Kidney (tissue), 22 donors: ENCODE measurements at places on chromosomes 6 and 20. TPM values are rescaled to one million over a fixed set of nuclear protein-coding genes. Genes with fewer than 3 reads are reported as not detected.

GRCh38 chr6:143431226-143431625, 19.3 kb downstream of the ADAT2 start:
- no peak for DNase-seq

DNA sequence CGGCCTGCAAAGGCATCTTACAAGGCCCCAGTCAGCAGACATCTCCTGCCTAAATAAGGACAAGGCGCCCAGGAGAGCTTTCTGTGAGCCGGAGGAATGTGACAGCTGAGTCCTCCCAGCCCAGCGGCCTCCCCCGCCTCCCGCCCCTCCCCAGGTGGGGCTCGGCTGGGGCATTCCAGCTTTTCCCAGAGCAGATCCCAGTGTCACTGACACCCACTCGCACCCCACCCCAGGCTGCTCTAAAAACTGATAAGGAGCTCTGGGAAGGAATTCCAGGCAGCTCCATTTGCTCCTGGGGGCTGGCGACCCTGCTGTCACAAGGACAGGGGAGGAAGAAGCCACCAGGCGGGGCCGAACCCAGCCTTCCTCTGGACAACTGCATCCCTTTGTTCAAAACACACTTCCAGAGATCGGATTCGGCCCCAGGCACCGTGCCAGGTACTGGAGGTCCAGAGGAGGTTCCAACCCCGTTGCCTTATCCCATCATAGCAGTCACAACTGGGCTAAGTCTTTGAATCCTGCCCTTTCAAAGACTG, 49.7 kb downstream of the JPH2 start:
- DNase-seq: peak; percentile 81

- peak; percentile 7 for DNase-seq
Measured at GRCh38 chr20:48238781-48239180, 453.5 kb upstream of the SULF2 start.

DNA sequence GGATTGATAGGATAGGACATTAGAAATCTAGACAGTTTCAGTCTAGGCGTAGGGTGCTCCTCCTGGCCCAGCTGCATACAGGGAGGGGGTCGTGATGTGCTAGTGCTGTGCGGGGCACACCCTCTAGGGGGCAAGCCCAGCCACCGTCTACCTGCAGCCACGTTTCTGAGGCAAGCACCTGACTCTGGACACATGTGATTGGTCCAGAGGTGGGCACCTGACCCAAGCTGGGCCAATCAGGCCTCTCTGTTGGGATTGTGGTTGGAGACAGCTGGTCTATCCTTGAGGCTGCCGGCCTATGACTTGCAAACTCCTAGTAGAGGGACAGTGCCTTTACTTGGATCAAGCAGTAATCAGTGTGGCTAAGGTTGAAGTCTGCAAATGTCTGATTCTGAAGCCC, 317.1 kb downstream of the BMP7 start:
- DNase-seq: no peak

DNA sequence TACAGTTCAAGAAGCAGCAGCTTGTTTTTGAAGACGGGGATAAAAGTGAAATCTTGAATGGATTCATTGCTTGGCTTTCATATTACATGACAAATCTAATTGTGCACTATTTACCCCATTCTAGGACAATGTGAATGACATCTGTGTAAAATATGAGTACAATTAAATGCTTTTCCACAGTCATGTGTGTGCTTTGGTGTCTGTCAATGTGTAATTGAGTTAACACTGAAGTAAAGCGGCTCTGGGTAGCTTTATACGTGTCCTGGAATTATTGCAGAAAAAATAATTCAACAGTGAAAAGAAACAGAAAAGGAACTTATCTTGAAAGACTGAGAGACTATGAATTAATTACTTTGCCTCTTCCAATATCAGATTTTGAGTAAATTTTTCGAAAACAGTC, 233.5 kb upstream of the HS3ST5 start:
- no peak for DNase-seq

DNA sequence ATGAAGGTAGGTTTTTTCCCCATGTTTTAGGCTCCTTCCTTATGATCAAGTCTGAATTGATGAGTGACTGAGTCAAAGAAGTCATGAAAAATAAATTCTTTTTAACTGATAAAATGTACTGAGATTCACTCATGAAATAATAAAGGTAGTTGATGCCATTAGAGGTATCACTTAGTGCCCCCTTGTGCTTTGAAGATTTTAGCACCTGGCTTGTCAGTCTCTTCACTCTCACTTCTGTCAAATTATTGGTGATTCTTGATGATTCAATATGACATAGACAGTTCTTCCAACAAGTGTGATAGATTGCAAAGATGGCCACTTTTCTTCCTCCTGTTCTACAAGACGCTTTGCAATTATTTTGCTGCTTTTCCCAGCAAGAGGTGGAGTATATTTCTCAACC, 4.2 kb upstream of the DLK2 start:
- no peak for DNase-seq

DNA sequence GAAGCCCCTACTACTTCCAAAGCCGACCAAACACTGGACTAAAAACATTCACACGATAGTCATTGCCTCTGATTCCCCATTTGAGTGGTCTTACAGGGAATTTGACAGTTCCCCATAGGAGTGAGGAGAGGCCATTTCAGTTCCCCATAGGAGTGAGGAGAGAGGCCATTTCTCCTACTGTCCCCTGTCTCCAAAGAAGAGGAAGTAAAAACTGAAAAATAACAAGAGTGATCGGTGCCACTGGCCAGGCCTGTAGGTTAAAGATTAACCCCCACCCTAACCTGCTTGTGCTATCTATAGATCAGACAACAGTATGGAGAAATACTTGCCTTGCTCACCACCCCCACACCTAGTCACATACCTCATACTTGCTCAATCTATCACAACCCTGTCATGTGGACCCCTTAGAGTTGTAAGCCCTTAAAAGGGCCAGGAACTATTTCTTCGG, 204.0 kb upstream of the MOCS1 start:
- no peak for DNase-seq

GRCh38 chr6:21907291-21907690, 313.7 kb downstream of the SOX4 start:
- DNase-seq: no peak

DNA sequence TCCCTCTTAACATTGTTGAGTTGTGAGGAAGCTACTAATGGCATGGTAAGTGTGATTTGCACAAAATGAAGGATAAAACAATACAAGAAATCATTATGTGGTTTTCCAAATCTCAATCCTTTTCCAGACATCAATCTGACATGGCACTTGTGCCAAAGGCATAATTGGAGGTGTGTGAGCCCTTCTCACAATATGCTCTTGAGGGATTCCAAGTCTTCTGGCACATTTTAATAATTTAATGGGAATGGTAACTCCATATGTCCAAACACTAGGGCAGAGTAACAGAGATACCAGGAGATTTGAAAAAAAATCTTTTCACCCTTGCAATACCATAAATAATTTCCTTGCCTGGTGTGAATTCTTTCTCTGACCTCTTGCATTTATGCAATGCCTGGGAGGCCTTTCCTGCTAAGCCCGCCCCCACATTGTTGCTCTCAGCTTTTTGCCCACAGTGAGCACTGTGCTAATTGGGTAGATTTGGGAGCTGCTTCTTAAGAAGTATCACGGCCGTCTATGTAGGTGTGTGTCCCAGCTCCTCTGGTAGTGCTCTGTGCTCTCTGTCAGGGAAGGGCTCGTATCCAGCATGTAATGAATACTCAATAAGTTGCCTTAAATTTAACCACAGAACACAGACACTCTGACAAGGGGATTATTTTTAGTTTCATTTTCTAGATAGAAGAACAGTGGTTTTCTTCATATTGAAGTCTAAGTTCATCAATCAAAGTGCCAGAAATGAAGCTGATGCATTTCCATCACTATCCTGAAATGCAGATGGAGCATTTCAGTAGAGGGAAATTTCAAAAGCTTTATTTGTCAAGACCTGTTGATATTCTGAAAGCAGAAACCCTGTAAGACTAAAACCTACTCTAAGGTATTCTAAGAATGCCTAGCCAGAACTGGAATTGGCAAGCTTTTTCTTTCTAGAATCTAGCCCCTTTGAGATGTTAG, 54.4 kb upstream of the CEP85L start:
- DNase-seq: peak; percentile 53

GRCh38 chr6:38154731-38155130, 335.2 kb downstream of the ZFAND3 start:
- DNase-seq: no peak

DNA sequence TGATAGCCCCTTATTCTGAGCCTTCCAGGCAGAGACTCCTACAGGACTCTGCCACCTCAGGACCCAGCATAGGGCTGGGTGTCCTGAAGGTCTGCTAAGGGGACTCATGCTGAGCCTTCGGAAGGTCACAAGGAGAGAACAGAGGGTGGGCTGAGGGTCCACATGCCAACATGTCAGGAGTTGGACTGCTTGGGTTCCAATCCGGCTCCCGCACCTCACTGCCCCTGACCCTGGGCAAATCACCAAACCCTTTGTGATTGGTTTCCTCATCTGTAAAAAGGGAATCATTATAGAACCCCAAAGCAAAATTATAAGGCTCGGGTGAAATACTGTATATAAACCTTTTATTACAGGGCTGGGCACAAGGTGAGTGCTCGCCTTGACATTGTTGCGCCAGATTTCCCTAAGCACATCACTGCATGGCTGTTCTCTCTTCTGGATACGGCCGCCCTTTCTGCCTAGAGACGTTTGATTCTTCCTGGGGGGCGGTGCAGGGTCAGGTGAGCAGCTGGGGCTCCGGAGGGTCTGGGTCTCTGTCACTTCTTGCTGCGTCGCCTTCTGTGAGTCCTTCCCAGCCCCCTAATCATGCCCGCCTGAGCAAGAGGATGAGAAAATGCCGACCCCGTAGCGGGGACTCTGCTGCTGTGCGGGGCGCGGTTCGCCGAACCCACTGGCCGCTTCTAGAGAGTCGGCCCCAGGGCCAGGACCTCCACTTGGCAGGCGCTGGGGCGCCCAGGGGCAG, 90.5 kb upstream of the EPB41L1 start:
- no peak for DNase-seq

DNA sequence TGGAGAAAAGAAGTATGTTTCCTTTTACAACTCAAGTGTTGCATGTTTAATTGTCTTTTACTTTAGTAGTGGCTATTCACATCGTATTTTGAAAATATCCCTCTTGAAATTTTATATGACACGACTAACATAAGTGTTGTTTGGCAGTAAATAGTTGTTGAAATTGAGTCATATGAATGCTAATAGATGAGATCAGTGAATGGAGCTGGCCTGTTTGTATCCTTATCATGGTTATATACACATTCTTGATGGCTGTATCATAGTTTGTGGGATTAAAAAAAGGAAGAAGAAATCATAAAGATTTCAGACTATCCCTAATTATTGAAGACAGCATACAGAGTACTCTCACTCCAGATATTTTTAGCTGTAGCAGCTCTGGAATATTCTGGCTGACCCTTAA, 8.2 kb upstream of the RAE1 start:
- no peak for DNase-seq

GRCh38 chr6:111979633-111980032, 74.3 kb upstream of the CCN6 start:
- no peak for DNase-seq

GRCh38 chr6:34950849-34951248, 61.8 kb downstream of the ANKS1A start:
- no peak for DNase-seq

DNA sequence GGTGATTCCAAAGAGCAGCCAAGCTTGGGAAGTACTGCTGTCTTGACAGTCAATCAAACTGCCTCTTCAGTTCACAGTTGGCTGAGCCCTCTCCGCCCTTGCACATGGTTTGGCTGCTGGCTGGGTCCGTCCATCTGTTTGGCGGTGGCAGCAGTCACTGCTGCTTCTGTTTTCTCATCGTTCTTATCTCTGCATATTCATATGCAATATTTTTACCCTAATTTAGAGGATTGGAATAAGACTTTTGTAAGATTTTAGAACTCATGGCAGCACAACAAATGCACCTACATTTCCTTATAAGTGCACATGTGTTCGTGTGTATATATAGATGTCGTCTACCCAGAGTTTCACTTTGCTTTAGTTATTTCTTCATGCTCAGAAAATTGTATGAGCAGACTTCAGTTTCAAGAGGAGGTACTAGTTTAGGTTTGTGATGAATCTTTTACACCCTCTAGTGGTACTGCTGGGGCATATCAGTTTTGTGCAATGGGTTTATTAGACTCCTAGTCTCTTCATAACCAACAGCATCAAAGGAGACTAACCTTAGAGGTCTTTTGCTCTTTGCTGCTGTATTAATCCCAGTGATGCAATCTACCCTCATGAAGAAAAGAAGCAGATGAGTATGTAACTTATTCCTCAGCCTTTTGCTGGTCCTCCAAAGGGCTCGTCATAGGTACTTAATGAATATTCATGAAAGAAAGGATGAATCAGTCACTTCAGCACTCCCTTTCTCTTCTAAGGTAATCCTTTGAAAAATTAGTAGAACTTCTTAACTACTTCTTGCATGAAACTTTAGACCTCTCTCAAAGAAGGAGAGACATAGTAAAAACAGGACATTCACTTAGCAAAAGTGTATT, 44.3 kb downstream of the KHDC1L start:
- no peak for DNase-seq

GRCh38 chr6:167699141-167699931, 127.4 kb upstream of the AFDN start:
- DNase-seq: peak; percentile 59

DNA sequence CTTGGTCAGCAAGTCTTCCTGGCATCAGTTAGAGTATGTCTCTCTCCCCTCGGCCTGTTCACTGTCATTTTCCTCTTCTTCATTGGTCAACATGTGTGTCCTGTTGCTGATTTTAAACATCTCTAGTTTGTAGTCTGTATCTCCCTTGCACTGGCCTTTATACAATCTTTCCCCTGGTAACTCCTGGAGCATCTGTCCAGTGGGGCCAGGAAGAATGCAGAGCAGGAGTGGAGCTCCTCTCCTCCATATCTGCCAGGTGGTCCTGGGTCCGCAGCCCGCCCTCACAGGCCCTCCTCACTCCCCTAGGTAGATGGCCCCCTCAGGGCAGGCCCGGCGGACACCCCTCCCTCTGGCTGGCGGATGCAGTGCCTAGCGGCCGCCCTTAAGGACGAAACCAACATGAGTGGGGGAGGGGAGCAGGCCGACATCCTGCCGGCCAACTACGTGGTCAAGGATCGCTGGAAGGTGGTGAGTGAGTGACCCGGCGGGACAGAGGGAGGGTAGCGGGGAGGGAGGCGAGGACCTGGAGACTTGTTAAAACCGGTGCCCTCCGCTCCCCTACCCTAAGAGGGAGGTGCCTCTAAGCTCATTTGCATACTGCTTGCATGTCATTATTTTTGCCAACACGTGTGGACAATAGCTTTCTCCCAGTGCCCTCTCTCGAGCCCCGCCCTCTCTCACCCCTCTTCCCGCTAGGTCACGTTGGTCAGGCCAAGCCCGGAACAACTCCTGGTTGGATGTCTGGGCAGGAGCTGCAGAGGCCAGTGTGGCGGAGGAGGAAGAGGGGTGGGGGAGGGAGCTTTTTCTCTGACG, 3.2 kb downstream of the TTBK1 start:
- peak; percentile 89 for DNase-seq

GRCh38 chr6:32883789-32884188, 29.8 kb downstream of the PSMB9 start:
- no peak for DNase-seq

- no peak for DNase-seq
Measured at GRCh38 chr20:20204256-20204655, 151.9 kb downstream of the CFAP61 start.

GRCh38 chr6:142714951-142715785, 229.8 kb downstream of the HIVEP2 start:
- DNase-seq: no peak

- no peak for DNase-seq
Measured at GRCh38 chr6:24924580-24925356, 11.0 kb downstream of the RIPOR2 start.

Gene NHLRC1
- 2.0 TPM for total RNA-seq

Gene PRRT1
- total RNA-seq: 2.4 TPM

Gene NCR2
- not detected for total RNA-seq

Gene TAGAP
- 8.8 TPM for total RNA-seq

Gene DEFB132
- not detected for total RNA-seq

Gene PBOV1
- total RNA-seq: not detected

Gene STMN3
- 84.9 TPM for total RNA-seq

Gene NMBR
- total RNA-seq: not detected
